ENCODE measurements at places on chromosomes 13 and 19. TPM values are rescaled to one million over a fixed set of nuclear protein-coding genes. Genes with fewer than 3 reads are reported as not detected.

DNA sequence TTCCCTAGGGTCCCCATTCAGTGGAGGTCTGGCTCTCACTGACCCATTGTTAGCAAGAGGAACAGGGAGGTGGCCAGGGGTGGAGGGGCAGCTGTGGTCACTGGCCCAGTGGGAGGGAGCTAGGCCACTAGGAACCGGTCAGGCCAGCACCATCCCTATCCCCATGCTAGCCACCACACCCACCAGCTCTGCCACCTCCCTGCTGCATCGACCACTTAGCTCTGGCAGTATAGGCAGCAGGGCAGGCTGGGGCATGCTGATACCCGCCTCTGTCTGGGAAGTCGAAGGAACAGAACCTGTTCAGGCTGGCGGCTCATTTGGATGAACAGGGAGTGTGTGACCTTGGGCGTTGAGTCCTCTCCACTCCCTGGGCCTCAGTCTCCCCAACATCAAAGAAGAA is 4.7 kb downstream of the PPP1R13L start:
- DNase-seq, result no peak

DNA sequence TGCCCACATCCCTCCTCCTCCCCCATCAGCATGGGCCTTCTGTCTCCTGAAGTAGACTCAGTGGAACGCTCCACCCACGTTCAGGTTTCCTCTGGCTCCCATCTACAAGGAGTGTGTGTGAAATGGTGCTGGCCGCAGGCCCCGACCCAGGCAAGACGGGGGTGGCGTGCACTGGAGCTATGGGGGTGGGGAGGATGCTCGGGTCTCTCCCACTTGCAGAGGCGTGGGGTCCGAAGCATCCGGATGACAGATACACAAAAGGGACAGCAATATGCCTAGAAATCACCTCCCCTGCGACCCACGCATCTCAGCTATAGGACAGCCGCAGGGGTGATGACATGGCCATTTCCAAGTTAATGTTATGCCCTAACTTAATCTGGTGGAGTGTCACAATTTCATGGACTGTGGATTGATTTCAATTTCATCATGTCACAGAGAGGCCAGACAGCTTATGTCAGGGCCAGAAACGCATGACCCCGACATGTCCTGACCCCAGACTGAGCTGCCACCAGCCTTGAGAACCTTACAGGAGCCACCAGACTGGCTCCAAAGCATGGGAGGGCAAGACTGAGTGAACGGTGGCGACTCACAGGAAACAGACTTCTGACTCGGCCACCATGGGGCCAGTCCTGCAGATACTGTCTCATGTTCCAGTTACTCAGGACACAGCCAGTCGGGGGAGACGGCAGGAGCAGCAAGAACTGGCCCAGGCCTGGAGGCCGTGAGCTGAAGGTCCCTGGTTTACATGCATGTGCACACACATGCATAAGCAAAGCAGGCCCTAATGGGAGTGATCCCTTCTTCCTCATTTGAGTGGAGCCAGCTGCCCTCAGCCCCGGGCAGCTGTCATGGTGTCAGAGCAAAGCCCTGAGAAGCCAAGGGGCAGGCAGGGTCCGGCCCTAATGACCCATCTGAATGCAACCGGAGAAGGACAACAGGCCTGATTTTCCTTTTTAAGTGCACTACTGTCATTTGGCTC is 82.2 kb downstream of the SLC7A1 start:
- no peak for DNase-seq

DNA sequence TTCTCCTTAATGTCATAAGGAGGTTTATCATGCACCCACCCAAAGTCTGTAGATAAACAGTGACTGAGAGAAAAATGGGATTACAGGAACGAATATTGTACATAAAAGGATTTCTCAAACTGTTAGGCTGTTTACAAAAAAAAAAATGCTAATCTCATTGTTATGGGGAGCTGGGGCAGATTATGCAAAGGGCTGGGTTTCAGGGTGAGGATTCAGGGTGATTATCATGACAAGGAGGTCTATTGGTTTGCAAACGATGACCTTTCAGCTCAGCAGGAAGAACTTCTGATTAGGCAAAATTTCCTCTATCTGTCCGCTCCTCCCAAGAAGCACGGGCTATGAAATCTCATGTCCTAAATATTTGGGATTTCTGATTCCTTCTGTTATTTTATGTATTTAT is 41.4 kb downstream of the NLRP12 start:
- DNase-seq, result no peak

DNA sequence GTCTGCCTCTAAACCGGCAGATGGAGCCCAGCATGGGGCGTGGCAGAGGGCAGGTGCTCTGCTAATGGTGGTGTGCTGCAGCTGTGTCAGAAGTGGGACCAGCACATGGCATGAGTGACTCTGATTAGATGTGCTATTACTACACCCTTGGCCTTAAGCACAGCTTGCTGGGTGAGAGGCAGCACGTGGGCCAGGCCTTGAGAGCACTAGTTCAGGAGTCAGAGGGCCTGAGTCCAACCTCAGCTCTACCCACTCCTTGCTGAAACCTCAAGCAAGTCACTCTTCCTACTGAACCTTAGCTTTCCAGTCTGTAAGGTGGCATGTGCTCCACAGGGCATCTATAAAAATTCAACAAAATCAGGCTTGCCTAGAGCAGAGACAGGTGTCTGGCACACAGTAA is 22.7 kb downstream of the AKT2 start:
- DNase-seq, result no peak

- DNase-seq, result no peak
Measured at GRCh38 chr13:109989686-109990085, 203.3 kb upstream of the IRS2 start.

GRCh38 chr13:110285991-110286832 is 20.7 kb downstream of the COL4A1 start:
- no peak for DNase-seq

DNA sequence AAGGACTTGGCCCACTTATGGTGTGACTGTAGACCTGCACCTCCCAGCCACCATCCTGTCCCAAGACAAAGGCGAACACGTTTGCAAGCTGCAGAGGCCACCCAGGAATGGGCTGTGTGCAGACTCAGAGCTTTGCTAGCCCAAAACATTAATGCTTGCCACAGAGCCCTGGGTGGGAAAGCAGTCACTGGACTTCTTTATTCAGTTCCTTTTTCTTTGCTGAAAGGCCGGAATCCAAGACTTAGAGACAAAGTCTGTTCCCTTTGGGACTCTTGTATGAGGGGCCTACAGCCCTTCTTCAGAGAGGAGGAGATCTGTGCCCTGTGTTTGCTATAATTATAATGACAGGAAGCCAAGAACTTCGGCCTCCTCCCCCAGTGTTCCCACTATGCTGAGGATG is 167.8 kb downstream of the DLEU7 start:
- DNase-seq, result no peak

DNA sequence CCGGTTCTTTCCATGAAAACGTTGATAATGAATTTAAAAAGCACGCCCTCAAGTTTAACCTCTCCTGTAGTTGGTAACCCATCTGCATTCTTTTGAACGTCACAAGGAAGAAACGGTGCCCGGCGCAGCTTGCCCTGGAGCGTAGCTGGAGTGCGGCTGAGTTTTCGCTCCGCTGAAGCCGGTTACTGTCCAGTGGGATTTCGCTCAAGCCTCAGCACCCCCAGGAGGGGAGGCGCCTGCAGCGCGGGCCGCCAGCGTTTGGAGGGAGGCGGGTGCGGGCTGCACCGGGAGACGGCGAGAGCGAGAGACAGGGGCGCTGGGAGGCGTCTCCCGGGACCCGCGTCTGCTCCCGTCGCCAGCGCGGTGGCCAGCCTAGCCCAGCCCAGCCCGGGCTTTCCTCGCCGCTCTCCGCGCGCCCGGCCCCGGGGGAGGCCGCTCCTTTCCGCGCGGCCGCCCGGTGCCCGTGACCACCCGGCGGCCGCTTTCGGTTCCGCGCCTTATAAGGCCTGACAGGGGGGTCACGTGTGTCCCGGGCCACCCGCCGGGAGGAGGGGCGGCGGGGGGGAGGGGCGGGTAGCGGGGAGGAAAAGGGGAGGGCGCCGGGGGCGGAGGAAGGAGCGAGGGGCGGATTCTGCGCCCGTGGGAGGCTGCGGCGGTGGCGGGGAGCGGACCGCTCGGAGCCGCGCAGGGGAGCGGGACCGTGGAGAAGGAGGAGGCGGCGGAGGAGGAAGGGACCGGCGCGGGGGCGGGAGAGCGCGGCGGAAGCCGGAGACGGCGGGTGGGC is 8.3 kb upstream of the DGKH start:
- peak; percentile 93 for DNase-seq

- no peak for DNase-seq
Measured at GRCh38 chr13:27621116-27621365, 651 bp upstream of the POLR1D start.

DNA sequence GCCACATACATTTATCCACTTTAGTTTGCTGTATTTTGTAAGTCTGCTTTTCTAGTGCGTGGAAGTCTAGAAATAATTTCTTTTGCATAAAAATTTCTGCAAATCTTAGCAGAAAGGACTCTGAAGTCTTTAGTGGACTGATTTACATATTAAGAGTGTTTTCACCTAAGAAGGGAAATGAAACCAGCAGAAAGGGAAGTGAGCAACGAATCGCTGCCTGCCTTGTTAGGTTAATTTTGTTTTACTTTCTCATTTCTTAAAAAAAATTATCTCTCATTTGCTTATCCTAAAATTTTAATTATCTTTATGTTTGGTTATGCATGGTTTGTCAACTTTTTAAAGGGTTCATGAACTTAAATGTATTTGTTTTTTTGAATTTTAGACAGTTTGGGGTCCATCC is 767 bp upstream of the GPR18 start:
- DNase-seq, result no peak

GRCh38 chr19:51903192-51903591 is 1.6 kb downstream of the ZNF649 start:
- no peak for DNase-seq

GRCh38 chr19:4390567-4391305 is 9.6 kb downstream of the SH3GL1 start:
- no peak for DNase-seq

DNA sequence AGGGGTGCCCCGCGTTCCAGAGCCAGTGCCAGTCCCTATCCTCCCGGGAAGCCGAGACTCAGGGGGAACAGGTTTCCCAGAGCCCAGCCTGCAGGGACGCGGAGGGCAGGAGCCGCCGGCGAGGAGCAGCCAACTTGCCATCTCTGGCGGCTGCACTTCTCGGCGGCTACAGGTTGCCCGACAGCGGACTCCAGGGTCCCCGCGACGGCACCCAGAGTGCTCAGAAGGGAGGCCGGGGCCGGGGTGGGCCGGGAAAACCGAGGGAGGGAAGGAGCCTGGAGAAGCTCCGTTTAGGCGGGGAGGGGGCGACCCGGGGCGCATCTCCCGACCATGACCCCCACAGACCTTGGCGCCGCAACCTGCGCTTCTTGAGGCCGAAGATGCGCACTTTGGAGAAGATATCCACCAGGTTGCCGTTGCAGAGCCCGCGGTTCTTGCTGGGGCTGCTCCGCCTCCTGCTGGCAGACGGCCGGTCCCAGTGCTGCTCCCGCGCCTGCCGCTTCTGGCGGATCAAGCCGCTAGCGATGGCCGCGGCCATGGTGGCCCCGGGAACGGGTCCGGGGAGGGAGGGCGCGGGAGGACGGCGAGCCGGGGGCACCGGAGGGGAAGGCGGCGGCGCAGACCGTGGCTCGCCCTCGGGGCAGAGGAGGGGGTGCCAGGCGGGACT is 463.8 kb downstream of the ITGBL1 start:
- DNase-seq, result no peak

- DNase-seq, result no peak
Measured at GRCh38 chr13:101977475-101977874, 424.4 kb downstream of the FGF14 start.

DNA sequence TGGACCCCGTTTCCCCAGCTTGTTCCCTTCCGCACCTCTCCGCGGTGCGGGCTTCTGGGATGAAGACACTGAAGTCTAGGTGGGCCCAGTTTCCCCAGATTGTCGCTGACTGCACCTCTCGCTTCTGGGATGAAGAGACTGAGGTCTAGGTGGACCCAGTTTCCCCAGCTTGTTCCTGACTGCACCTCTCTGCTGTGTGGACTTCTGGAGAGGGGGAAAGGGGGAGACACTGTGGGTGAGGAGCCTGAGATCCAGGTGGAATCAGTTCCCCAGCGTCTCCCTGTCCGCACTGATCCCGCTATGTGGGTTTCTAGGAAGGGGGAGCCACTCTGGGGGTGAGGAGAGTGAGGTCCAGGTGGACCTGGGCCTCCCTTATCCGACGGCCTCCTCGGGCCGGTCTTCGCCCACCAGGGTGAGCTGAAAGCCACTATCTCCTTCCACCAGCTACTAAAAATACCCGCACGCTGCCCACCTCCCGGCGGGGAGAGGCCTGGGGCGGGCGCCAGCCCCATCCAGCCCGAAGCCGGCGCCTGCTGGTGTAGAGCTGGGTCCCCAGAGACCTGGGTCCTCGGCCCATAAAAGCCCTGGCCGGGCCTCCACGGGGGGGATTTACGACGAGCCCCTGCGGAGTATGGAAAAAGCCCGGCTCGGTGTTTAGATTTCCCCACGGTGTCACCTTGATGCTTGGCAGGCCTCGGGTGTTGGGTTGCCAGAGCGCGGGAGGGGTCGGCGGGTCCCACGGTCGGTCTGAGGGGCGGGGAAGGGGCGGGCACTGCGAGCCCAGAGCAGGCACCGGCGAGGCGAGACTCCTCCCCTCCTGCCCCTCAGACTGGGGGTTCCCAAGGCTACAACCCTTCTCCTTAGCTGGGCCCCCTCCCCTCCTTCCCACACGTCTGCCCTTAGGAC is 10.6 kb downstream of the FUT6 start:
- DNase-seq, result no peak

DNA sequence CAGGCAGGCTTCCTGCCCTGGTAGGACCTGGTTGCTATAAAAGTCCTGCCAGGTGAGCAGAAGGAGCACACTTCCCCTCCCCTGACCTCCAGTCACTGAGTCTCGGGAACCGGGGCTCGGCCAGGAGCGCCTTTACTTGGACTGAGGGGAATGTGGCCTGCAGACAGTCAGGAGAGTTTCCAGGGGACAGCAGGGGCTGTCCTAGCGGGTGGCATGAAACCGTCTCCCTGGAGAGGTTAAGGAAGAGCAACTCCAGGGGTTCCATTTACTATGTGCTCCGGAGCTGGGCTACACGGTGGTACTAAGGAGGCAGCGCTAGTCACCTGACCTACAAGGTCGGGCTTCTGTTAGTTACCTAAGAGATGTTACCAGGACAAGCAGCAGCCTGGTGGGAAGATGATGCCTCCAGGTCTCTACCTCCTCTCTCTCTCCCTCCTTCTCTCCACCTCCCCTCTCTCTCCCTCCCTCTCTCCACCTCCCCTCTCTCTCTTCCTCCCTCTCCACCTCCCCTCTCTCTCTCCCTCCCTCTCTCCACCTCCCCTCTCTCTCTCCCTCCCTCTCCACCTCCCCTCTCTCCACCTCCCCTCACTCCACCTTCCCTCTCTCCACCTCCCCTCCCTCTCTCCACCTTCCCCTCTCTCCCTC is 4.1 kb upstream of the CNOT3 start:
- DNase-seq, result no peak

- DNase-seq, result no peak
Measured at GRCh38 chr13:110555601-110556223, 5.8 kb downstream of the RAB20 start.

GRCh38 chr13:37074703-37075102 is 15.2 kb upstream of the SUPT20H start:
- DNase-seq, result no peak

TEX101 gene
- total RNA-seq, result not detected

NCR1 gene
- 2.4 TPM for total RNA-seq

PLK5 gene
- not detected for total RNA-seq

WDR87 gene
- total RNA-seq, result not detected

BEST2 gene
- not detected for total RNA-seq

GPR183 gene
- total RNA-seq, result 9.0 TPM

C13orf42 gene
- total RNA-seq, result not detected

LTBP4 gene
- total RNA-seq, result 316 TPM
